Activated CD8-positive, alpha-beta memory T cell treated with anti-CD3 and anti-CD28 coated beads, Interleukin-2, amount 10 ng/mL, durations not matched to agents 7 days and 5 days (primary cell): ENCODE measurements at places on chromosomes 13 and 19. TPM values are rescaled to one million over a fixed set of nuclear protein-coding genes. Genes with fewer than 3 reads are reported as not detected.

- DNase-seq = no peak
Observed at GRCh38 chr19:45442408-45442777, 18.7 kb upstream of the ERCC1 start.

DNA sequence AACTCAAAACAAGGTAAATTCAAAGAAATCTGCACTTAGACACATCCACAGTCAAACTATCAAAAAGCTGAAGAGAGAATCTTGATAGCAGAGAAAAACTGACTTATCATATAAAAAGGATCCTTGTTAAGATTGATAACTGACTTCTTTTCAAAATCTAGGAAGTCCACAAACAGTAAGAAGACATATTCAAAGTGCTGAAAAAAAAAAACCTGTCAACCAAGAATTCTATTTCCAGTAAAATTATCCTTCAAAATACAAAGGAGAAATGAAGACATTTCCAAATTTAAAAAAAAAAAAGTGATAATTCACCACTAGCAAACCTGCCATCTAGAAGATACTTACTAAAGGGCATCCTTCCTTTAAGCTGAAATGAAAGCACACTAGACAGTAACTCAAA lies 15.0 kb downstream of the VWA8 start:
- DNase-seq = no peak

The KRTDAP gene
- not detected for total RNA-seq

The IL17D gene
- 0.15 TPM for total RNA-seq

- no peak for DNase-seq
Observed at GRCh38 chr19:16166417-16166816, 6.9 kb downstream of the CIB3 start.

The MISP3 gene
- 1.4 TPM for total RNA-seq

GRCh38 chr19:2239771-2240770 lies 3.4 kb downstream of the SF3A2 start:
- DNase-seq = peak; percentile 74

The TEX101 gene
- total RNA-seq = not detected

- DNase-seq = no peak
Observed at GRCh38 chr13:50882816-50883435, 26.7 kb upstream of the RNASEH2B start.

GRCh38 chr13:30364876-30365275 lies 57.4 kb upstream of the UBE2L5 start:
- DNase-seq = no peak

The APOC4 gene
- not detected for total RNA-seq

DNA sequence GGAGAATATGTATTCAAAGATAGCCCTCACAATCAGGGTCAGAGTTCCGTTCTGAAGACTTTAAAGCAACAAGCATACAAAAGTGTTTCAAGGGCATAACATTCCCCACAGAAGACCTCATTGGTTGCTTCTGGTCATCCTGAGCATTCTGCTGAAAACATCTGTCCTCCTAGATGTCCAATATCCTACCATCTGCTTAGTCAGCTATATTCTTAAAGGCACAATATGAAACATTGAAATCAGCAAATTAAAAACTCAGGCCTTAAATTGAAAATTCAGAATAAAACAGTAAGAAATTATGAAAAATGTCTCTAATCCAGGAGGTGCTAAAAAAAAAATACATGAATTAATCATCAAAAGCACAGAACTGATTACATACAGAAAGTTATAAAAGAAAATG lies 1491.2 kb upstream of the PRR20A start:
- DNase-seq = no peak
